T-cell (primary cell): ENCODE measurements at places on chromosomes 7 and 10. TPM values are rescaled to one million over a fixed set of nuclear protein-coding genes. Genes with fewer than 3 reads are reported as not detected.

The ZC3HAV1L gene
- total RNA-seq, result 1.7 TPM

The MYL10 gene
- total RNA-seq, result not detected

The RAB19 gene
- 8.9 TPM for total RNA-seq

The CCDC172 gene
- total RNA-seq, result not detected

The ATP6V1F gene
- total RNA-seq, result 68.4 TPM

The CTAGE6 gene
- 1.1 TPM for total RNA-seq

The STEAP4 gene
- total RNA-seq, result 0.19 TPM

The GRM3 gene
- not detected for total RNA-seq

The CUZD1 gene
- 4.1 TPM for total RNA-seq

The TBXAS1 gene
- total RNA-seq, result 7.3 TPM

The HOXA4 gene
- total RNA-seq, result not detected

- DNase-seq, result no peak
These were observed 150.9 kb upstream of the FOXK1 start for GRCh38 chr7:4531236-4531635.

DNA sequence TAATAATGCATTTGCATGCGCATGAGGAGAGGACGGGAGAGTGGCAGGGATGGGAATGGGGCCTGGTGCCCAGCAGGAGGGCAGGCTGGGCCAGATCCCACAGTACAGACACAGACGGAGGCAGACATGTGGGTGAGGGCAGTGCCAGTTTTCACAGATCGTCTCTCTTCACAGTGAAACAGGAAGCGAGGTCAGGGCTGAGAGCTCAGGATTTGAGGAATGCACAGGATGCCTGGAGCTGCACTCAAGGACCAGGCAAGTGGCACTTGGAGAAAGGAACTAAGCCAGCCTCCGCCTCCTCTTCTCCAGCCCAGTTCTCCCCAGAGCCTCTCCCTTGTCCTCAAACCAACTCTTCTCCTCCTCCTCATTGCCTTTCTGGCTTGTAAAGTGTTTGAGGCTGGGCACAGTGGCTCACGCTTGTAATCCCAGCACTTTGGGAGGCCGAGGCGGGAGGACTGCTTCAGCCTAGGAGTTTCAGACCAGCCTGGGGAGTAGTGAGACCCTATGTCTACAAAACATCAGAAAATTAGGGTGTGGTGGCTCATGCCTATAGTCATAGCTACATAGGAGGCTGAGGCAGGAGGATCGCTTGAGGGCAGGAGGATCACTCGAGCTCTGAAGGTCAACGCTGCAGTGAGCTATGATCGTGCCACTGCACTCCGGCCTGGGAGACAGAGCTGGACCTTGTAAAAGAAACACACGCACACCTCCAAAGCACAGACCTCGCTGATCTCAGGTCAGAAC is 115.2 kb downstream of the HIP1 start:
- no peak for DNase-seq

DNA sequence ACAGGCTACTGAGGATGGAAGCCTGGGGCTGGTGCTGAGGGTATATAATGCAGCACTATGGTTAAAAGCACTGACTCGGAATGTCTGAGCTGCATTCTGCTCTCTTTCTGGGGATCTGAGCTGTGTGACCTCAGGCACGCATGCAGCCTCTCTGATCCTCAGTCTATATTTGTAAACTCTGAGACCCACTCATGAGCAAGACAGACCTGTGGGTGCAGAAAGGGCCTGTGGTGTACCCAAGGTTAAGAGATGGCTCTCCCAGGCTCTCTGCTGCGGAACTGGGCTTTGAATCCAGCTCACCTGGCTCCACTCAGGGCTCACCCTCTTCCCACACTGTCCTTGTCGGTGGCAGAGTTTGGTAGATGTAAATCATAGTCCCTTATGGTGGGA is 89.9 kb downstream of the CHST15 start:
- no peak for DNase-seq

GRCh38 chr10:99659868-99660366 is 608 bp downstream of the ENTPD7 start:
- no peak for DNase-seq

DNA sequence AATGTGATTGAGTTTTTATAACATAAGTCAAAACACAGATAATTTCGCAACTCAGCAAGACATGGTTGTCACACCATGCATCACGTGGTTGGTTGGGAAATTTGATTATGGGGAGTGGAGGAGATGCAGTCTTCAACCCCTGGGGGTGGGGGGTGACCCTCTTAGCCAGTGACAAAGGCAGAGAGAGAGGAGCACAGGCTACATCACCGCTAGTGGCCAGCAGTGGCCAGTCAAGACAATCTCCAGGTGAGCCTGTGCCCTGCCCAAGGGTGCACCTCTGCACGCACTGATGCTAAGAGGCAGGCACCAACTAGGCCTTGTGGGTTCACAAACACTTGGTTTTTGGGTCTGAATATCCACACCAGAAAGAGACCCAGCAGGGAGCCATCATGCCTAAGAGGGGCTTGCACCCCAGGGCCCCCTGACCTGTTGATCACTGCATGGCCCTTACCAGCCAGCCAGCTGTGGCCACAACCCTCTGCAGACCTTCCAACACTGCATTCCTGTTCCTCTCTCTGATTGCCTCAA is 244.4 kb downstream of the FANK1 start:
- DNase-seq, result no peak

- DNase-seq, result no peak
These were observed 22.5 kb downstream of the PRTFDC1 start for GRCh38 chr10:24929904-24930303.

- DNase-seq, result no peak
These were observed 477.0 kb upstream of the GALNT17 start for GRCh38 chr7:70654979-70655378.

GRCh38 chr7:158446281-158446680 is 141.3 kb downstream of the PTPRN2 start:
- no peak for DNase-seq

- DNase-seq, result no peak
These were observed 69.1 kb downstream of the TFPI2 start for GRCh38 chr7:93821463-93821862.

DNA sequence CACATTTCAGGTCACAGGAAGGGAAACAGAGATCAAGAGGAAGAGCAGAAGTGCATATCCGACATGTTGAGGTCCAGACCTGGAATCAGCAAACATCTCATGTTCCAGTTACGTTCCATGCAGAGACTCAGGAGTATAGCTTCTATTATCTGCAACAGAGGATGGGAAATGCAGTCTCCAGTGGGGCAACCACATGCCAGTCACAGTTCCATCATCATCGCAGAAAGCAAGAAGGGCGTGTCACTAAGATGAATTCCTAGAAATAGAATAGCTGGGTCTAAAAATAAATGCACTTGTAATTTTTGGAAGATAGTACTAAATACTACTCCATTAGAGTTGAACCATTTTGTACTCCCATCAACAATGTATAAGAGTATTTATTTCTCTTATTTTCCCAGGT is 133.2 kb upstream of the MDFIC start:
- DNase-seq, result no peak

GRCh38 chr10:6748029-6748428 is 168.0 kb upstream of the PRKCQ start:
- DNase-seq, result no peak

- no peak for DNase-seq
These were observed 73.2 kb upstream of the CCAR1 start for GRCh38 chr10:68647672-68648341.

- no peak for DNase-seq
These were observed 118.7 kb downstream of the MKX start for GRCh38 chr10:27626890-27627289.

DNA sequence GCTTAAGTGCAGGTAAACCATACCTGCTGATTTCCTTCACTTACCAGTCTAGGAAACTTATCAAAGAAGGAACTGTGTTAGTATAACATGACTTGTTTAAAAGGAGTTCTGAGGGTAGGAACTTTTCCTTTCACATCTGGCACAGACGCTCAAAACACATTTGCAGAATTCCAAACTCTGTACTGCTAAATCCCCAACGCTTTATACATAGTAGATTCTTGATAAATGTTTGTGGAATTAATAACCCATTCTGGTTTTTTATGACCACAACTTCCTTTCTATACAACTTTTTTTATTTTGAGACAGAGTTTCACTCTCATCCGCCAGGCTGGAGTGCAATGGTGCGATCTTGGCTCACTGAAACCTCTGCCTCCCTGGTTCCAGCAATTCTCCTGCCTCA is 7.7 kb upstream of the TRUB1 start:
- DNase-seq, result no peak

DNA sequence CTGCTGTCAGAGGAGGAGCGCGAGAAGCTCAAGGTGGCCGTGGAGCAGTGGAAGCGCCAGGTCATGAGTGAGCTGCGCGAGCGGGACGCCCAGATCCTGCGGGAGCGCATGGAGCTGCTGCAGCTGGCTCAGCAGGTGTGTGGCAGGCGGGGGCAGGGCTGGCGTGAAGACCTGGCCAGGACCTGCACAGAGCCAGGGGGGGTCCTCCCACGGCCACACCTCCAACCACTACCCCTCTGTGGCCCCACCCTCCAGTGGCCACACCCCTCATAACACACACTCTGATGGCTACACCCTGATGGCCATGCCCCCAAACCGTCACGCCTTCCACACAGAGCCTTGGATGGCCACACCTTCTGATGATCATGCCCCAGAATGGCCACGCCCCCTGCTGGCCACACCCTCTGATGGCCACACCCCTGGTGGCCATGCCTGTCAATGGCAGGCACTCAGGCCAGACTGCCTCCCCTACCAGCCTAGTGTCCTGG is 23.4 kb upstream of the DPYSL4 start:
- peak; percentile 36 for DNase-seq

- DNase-seq, result no peak
These were observed 188.8 kb upstream of the SVIL start for GRCh38 chr10:29823553-29824080.

DNA sequence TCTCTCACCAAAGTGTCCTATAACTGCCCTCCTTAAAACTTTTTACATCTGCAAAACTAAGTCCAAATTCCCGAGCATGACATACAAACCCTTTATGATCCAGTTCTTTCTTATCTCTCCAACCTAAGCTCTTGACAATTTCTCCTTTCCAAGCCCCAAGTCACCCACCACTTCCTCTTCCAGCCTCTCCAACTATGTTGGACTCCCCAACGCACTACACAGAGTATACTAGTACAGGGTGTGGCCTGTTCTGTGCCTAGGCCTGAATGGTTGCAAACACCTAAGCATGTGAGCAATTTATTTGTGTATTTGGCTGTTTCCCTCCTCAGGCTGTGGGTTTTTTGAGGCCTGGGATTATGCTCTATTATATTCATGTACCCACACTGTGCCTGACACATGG is 101.2 kb upstream of the APBB1IP start:
- no peak for DNase-seq

GRCh38 chr10:31769564-31769963 is 159.1 kb downstream of the ARHGAP12 start:
- no peak for DNase-seq

DNA sequence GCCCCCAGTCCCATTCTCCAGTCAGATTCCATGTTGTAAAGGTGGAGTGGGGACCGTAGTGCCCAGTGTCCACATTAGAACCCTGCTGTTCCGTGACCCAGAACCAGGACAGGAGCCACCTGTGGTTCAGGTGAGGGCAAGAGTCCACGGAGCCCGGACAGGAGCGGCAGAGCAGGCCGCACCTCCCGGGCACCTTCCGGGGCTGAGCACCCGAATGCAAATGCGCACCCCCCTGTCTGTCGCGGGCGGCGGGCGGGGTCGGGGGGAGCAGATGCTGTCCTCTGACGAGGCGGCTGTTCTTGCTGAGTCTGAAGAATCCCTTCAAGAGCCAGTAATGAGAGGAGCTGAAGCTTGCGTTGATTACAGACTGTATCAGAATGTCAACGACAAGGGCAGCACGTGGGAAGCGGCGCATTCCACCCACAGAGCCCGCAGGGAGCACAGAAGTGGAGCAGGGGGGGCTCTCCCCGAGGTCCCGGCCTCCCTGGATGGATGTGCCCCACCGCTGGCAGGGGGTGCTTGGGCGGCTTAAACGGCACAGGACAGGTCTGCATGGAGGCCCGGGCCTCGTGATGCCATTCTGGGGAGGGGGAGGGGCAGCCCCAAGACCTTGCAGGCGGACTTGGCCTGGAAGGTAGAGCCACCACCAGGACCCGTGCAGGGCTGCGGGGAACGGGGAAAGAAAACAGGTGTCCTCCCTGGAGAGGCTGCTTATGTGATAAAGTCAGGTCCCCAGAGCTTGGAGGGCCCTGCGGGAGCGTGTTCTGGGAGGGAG is 407.5 kb upstream of the RNF32 start:
- DNase-seq, result no peak

GRCh38 chr10:60731134-60731885 is 47.0 kb upstream of the CDK1 start:
- DNase-seq, result no peak
